ENCODE measurements at places on chromosomes 6 and 20.

GRCh38 chr6:61640463-61640862 is 645.6 kb downstream of the KHDRBS2 start:
- DNase-seq: no peak

DNA sequence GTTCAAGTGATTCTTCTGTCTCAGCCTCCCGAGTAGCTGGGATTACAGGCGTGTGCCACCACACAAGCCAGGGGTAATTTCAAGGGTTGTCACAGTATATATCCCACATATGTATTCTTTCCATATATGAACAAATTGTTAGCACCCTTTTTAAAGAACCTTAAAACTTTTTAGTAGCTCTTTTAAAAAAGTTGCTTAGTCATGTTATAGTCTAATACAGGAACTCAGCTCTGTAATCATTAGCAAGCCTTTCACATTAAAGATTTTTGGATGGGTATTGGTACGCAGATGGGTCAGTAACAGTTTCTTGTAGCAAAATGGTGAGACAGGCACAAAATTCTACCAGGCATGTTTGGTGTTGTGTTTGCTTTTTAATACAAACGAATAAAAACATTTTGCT is 10.9 kb downstream of the AMD1 start:
- no peak for DNase-seq

DNA sequence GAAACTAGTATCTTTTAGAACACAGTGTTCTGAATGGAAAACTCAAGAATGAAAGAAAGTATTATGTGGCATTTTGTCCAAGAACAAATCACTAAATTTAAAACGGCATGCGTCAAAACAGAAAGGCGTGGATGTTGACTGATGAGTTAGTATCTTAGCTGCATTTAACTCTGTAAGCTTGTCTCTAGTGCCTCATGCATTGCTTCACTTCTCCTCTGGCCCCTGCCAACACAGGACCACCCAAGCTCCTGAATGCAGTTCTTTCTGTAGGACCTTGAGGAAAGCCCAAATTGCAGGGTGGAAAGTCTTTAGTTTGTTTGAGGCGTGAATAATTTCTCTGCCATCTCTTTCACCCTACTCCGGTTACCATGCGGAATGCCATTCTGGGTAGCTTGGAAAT is 632.2 kb downstream of the COL12A1 start:
- no peak for DNase-seq

- DNase-seq: no peak
Measured at GRCh38 chr20:36574366-36575135, 1.2 kb downstream of the TGIF2 start.

GRCh38 chr20:19009081-19009688 is 195.6 kb downstream of the SCP2D1 start:
- DNase-seq: no peak

DNA sequence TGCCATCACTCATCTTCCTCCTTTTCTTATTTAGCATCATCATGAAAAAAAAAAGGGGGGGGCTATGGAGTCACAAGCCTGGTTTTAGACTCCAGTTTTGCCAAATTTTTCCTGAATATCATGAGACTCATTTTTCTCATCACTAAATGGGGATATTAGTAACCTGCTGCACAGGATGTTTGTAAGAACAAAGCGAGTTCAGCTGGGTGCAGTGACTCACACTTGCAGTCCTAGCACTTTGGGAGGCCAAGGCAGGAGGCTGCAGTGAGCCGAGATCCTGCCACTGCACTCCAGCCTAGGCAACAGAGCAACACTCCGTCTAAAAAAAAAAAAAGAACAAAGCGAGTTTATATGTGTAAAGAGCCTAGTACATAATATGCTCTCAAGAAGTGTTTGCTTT is 82.8 kb downstream of the TFAP2A start:
- no peak for DNase-seq

- no peak for DNase-seq
Measured at GRCh38 chr6:104013312-104013971, 846.3 kb downstream of the HACE1 start.

- no peak for DNase-seq
Measured at GRCh38 chr6:73145690-73146089, 79.6 kb downstream of the KHDC1L start.

- DNase-seq: peak; percentile 29
Measured at GRCh38 chr6:10720265-10720959, 2.5 kb upstream of the TMEM14C start.

DNA sequence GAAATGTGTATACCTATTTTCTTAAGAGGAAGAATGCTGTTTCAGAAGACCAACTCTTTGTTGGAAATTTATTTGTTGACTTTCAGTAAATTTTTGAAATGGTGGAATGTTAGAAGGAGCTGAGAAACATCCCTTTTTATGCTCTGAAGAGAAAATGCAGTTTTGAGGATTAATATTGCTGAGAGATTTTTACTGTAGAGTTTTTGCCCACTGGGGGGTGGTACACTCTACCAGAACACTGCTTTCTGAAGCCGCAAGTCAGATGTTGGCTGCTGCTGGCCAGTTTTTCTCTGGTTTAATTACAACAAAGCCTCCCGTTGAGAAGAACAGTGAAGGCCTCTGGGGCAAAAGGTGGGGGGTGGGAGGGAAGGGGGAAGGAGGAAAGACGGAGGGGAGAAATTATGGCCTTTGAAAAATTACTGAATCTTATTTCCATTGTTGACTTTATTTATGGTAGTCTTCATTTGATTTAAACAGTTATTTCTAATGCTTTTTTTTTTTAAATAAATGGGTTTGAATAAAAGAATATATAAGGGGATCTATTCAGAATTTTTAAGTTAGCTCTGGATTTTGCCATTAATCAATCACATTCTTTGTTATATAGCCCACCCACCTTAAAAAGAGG is 3.0 kb downstream of the FLRT3 start:
- no peak for DNase-seq

DNA sequence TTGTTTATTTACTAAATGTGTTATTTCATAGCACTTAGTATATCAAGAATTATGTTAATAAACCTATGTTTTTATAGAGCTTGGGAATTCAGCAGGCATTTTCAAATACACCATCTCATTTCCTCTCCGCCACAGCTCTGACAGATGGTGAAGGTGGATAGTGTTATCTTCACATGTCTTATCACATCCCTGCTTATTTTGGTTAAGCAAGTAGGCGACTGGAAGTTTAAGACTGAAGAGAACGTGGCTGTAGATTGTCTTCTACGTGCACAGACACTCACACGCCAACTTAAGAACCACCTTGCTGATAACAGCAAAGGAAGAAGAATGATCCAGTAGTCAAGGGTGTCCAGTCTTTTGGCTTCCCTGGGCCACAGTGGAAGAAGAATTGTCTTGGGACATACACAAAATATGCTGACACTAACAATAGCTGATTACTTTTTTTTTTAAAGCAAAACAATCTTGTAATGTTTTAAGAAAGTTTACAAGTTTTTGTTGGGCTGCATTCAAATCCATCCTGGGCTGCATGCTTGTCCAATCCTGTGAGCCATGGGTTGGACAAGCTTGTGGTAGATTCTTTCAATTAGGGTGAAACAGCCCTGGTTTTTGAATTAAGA is 43.3 kb upstream of the SCGN start:
- no peak for DNase-seq

DNA sequence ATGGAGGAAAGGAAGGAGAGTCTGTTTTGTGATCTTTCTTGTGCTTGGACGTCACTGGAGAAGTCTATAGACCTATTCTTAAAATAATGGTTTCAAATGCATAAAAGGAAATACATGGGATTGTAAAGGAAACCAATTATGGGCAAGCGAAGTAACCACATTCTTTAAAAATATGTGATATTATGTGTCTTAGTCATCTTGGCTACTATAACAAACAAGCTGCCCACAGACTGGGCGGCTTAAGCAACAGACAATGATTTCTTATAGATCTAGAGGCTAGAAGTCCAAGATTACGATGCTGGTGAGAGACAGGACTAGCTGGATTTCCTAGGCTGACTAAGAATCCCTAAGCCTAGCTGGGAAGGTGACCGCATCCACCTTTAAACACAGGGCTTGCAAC is 49.4 kb upstream of the CD83 start:
- DNase-seq: no peak

GRCh38 chr6:6556161-6556737 is 32.3 kb upstream of the LY86 start:
- DNase-seq: no peak

DNA sequence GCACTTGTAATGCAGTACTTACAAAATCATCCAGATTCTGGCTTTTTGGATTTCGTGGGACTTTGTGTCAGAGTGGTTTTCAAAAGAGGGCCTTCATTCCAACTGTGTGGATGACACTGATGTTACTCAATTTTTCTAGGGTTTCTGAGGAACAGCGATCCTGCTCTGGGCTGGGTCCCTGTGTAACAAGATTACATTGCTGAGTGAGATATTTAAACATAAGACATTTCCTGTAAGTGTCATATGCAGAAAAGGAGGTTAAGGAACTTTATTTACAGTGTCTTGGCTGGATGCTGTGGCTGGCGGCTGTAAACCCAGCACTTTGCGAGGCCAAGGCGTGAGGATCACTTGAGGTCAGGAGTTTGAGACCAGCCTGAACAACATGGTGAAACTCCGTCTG is 6.7 kb downstream of the ZFAND3 start:
- no peak for DNase-seq

GRCh38 chr6:89525786-89526562 is 93.0 kb downstream of the ANKRD6 start:
- no peak for DNase-seq

DNA sequence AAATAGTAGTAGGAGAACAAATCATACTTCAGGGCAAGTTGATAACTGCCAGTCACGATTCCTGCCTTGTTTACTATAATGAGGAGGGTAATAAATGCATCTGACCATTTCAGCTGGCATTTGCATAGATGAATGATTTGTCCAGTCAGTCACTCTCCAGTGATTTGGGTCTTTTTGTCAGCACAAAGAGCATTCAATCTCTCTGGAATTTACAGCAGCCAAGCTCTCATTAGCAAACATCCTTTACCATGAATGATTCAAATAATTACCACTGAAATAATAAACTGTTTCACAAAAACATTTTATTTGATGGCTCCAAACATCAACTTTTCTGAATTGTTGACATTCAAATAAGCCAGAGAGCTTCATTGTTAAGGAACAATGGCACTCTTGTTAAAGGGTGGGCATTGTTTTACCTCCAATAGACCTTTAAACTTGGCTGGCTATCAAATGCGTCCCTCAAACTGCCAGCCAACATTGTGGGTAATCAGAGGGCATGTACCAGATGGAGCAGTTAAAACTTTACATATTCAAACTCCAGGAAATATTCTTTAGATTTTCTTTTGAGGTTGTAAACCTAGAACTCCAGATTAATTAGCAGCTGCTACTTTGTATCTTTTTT is 30.0 kb upstream of the FBXL4 start:
- DNase-seq: no peak

- DNase-seq: no peak
Measured at GRCh38 chr6:21506126-21506525, 87.4 kb upstream of the SOX4 start.

- no peak for DNase-seq
Measured at GRCh38 chr6:33429750-33430052, 9.8 kb downstream of the SYNGAP1 start.

GRCh38 chr20:52974179-52974594 is 2.0 kb downstream of the TSHZ2 start:
- DNase-seq: peak; percentile 34

DNA sequence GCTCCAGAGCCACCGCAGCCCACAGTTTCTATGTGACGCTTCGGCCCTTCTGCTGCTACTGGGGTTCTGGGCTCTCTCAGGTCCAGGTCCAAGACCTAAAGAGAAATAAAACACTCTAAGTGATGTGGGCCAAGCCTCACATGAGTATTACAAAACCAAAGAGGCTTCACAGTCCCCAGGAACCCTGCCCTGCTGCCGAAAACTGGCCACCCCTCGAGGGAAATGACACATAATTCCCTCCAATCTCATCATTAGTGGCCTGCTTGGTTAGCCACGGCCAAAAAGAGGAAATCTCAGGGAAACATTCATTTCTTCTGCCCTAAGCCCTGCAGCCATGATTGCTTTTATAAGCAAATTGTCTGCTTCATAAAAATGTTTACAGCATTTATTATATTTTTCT is 32.5 kb downstream of the DLL1 start:
- DNase-seq: no peak

DNA sequence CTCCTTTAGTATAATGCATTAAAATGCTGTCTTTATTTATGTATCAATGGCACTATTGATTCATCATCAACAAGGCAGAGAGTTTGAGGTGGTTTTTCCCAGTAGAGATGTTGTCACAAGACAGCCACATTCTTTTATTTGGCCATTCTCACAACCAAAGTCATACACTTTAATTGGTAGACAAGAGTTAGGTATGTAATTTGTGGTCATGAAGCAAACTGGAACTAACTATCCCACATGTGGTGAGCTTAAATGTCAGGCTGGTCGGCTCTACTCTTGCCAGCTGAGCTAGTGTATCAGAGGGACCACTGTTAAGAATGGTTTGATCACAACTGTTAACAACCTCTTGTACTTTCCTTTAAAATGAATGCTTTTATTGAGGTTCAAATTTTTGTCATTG is 714.6 kb downstream of the CD109 start:
- DNase-seq: no peak

- DNase-seq: no peak
Measured at GRCh38 chr6:90584636-90585255, 2.1 kb downstream of the MAP3K7 start.

DNA sequence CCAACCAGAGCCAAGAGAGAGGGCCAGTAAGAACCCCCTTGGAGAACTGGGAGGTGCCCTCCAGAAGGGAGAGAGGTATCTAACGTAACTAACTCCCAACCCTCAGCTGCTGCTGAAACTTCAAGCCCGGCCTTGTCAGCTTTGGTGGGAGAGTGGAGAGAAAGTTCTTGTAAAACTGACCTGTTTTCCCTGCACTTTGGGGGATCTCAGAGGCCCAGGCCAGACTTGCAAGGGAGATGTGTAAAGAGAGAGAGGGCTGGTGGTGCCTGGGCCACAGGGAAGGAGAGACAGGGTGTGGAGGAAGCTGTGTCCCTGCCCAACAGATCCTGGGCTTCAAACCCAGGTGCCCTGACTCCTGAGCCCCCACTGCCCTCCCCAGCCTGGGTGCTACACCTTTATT is 17.3 kb upstream of the IP6K3 start:
- DNase-seq: no peak

- peak; percentile 19 for DNase-seq
Measured at GRCh38 chr20:52305858-52306257, 114.3 kb upstream of the ZFP64 start.

GRCh38 chr6:137165375-137166246 is 7.8 kb downstream of the IL22RA2 start:
- DNase-seq: no peak

DNA sequence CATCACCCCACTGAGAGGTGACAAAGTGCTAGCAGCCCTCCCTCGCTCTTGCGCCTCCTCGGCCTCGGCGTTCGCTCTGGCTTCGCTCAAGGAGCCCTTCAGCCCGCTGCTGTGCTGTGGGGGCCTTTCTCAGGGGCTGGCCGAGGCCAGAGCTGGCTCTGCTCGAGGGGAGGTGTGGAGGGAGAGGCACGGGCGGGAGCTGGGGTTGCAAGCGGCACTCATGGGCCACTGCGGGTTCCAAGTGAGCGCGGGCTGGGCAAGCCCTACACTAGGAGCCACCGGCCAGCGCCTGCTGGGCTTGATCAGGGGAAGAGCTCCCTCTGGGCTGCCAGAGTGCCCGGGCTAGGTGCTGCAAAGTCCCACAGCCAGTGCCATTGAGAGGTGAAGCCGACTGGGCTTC is 964.8 kb upstream of the GJE1 start:
- no peak for DNase-seq
